ENCODE measurements at places on chromosomes 16 and 17.

DNA sequence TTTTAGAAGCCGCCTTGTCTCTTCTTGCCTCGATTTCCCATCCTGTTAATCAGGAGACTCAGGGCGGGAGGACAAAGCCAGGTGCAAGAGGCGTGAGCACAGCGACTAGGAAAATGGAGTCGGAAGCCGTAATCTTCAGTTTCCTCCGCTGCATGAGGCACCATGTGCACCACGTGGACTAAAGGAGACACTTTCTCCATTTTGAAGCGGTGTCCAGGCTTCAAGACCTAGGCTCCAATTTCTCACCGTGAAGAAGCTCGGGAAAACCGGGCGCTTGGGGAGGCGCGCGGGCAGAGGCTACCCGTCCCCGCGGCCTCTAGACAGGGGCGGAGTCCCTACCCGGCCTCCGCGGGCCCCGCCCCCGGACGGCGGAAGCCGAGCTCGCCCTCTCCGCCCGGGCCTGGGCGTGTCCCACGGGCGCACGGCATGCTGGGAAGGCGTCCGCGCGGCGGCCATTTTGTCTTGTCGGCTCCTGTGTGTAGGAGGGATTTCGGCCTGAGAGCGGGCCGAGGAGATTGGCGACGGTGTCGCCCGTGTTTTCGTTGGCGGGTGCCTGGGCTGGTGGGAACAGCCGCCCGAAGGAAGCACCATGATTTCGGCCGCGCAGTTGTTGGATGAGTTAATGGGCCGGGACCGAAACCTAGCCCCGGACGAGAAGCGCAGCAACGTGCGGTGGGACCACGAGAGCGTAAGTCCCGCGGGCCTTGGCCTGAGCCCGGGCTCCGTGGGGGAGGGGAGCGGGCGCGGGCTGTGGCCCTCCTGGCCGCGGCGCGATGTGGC, at the start of gene LUC7L3:
Gene LUC7L3 (plus strand): TSS at position 460 of the 780 bp plus-strand sequence. CDS start 130 bp downstream, at position 590.
- peak; percentile 92 for DNase-seq

DNA sequence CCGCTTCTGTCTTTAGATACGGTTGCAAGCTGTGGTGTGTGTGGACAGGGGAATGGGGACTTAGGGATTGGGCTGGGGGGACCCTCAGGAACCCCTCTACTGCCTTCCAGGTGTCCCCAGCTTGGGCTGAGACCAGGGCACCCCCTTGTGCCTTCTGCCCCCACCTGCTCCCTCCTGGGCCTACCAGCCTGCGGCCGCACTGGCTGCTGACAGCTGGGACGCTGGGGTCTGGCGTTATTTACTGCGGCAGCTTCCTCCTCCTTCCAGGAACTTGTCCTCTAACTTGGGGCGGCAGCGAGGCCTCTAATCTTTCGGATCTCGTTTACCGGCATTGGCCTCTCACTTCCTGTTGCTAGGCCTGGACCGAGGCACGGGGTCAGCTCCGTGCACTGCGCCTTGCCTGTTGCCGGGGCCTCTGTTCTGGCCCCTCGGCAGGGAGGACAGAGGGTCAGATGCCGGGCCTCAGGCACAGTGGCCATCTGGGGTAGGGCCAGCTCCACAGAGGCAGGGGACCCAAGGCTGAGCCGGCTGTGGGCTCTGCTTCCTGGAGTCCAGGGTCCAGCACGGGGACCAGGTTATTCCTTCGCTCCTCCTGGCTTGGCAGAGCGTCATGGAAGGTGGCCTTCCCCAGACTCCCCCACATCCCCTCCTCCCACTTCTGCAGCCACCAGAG, 31.8 kb downstream of the TMEM235 start:
- DNase-seq: no peak

DNA sequence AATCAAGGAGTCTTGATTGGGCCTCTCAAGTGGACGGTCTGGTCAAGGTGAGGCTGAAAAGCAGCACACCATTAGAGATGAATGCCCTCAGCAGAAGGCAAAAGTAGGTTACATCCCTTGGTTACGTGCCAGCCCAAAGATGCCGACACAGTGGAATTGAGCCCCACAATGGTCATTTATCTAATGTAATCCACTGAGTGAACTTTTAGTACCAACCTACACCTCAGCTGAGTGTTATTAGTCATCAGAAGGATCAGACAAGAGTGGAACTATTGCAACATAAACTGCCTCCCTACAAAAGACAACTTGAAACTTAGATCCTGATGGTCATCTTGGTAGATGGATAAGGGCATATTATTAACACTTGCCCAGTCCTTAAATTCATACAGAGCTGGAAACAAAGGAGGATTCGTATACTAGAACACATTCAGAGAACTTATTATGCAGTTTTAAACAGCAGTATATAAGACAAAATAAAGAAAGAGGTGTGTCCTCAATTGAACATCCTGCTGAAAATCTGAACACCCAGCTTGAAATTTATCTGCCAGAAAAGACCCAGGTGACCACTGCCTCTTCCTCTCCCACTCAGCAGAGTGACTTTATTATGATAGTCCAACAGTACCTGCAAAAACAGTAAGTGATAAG, 2.8 kb downstream of the DCUN1D3 start:
- no peak for DNase-seq

GRCh38 chr17:47993964-47994363, 23.1 kb downstream of the CDK5RAP3 start:
- DNase-seq: no peak

GRCh38 chr17:5131146-5131715, 15.4 kb downstream of the USP6 start:
- no peak for DNase-seq

GRCh38 chr17:6666557-6666956, 15.0 kb downstream of the C17orf100 start:
- DNase-seq: no peak

GRCh38 chr17:72631949-72632684, 460.4 kb downstream of the SLC39A11 start:
- DNase-seq: peak; percentile 76

GRCh38 chr17:44084131-44084538, 13.6 kb downstream of the G6PC3 start:
- no peak for DNase-seq

DNA sequence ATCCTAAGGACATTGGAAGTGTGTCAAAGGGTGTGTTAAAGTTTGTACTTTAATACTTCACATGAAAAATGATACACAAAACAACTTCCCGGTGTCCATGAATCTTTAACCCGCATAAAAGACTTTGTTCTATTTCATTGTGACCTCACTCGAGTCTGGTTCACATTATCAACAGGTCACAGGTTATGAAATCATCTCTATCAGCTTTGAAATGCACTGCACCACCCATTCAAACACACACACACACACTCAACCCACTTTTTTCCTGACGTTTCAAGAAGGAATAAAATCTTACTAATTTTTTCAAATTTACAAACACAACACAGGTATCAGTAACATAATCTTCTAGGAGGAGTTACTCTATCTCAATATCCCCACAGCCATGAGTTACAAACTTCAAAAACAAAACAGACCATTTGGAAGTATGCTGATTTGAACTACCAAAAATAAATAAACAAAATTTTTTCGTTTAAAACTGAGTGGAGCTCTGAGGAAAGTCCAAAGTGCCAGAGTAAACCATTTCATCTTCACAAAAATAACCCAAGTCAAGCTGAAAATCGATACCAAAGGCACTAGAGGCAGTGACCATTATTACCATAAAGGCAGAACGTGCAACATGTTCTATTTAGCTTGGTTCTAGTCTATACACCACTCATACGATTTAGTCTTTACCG, 2.7 kb downstream of the ACOX1 start:
- DNase-seq: no peak

DNA sequence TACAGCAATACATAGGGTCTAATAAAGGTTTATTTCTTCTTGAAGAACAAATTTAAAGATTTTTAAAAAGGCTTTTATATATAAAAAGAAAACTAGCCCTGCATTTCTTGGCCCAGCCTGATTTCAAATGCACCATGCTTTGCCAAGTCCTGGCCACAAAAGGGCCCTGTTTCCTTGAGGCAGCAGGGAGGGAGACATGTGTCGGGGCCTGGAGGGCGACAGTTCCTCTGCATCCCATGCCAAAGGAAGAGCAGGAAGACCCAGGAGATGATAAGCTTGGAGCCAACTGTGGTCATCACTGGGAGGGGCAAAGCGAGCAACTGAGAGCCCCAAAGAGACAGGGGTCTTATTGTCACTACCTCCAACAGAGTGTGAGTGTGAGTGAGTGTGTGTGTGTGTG, 571.5 kb upstream of the PSMD7 start:
- DNase-seq: no peak

GRCh38 chr16:22356930-22357634, 17.3 kb downstream of the CDR2 start:
- no peak for DNase-seq

- DNase-seq: no peak
Observed at GRCh38 chr17:32772453-32773025, 104.4 kb downstream of the MYO1D start.

- DNase-seq: no peak
Observed at GRCh38 chr16:47492428-47493377, 31.6 kb downstream of the PHKB start.

- DNase-seq: no peak
Observed at GRCh38 chr16:51049678-51050376, 101.2 kb downstream of the SALL1 start.

GRCh38 chr17:83189044-83190003, 109.9 kb downstream of the METRNL start:
- DNase-seq: no peak

DNA sequence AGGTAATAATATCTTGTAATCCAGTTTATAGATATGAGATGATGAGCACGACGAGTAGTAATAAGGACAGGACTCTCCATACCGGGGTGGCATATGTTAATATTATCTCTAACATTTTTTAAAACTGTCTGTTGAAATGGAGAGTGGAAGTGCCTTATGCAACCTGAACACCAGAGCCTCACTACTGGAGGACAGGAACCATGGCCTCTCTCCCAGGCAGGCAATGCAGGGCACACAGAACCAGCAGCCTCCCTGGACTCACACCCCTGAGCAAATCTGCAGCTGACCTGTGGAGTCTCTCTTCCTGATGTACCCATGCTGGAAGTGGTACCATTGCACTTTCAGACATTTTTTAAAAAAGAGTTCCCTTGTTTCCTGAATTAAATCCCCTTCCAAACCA, 55.2 kb upstream of the ERN1 start:
- no peak for DNase-seq

GRCh38 chr17:68460146-68460545, 2.9 kb upstream of the WIPI1 start:
- DNase-seq: no peak

DNA sequence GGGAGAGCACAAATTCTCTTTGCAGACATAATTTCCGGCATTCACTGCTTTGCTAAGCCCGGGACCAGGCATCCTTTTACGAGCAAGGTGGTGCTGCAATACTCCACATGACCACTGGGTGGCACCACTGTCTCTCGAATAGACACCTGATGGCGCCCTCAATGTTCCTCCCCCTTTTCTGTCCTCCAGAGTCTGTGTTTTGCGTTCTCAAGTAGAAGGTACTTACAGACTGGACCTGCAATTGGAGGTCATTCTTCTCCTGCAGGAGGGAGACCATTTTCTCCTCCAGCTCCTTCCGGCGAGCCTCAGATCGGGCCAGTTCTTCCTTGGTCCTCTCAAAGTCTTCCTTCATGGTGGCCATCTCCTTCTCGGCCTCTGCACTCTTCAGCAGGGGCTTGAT, 45.2 kb downstream of the MYH13 start:
- peak; percentile 5 for DNase-seq

GRCh38 chr16:80836846-80837245, 32.4 kb upstream of the CDYL2 start:
- DNase-seq: no peak

- no peak for DNase-seq
Observed at GRCh38 chr17:79530361-79531105, 80.3 kb downstream of the RBFOX3 start.

- DNase-seq: no peak
Observed at GRCh38 chr17:76092526-76093413, 10.8 kb downstream of the EXOC7 start.

GRCh38 chr16:87860553-87861299, 8.6 kb downstream of the SLC7A5 start:
- no peak for DNase-seq

DNA sequence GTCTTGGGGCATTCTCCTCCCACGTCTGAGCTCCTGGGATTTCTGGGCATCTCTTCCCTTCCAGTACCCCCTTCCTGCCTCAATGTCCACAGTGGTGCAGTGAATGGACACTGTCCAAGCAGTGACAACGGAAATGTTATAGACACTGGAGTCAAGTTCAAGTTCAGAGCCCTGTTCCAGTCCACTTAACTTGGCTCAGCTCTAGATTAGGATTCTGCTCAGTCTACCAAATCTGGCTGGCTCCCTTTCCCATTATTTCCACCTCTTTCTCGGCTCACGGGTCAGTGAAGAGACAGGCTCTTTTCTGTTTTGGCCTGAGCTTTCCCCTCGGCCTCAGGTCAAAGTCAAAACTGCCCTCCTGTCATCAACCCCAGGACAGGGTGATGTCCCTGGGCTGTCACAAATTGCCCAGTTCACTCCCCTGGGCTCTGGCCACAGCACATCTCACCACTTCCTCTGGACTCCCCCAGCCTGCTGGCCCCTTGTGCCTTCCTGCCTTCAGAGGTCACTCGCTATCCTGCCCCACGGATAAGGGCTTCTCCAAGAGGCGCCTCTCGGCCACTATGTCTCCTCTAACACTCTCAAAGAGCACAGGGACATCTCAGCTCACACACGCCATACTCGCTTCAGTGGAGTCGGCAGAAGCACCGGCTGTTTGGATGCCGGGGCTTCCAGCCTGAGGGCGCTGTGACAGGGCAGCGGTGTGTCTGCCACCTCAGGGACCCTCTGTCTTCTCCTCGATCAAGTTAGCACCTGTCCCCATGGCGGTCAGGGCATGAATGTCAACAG, 17.7 kb upstream of the MRPL38 start:
- DNase-seq: no peak

DNA sequence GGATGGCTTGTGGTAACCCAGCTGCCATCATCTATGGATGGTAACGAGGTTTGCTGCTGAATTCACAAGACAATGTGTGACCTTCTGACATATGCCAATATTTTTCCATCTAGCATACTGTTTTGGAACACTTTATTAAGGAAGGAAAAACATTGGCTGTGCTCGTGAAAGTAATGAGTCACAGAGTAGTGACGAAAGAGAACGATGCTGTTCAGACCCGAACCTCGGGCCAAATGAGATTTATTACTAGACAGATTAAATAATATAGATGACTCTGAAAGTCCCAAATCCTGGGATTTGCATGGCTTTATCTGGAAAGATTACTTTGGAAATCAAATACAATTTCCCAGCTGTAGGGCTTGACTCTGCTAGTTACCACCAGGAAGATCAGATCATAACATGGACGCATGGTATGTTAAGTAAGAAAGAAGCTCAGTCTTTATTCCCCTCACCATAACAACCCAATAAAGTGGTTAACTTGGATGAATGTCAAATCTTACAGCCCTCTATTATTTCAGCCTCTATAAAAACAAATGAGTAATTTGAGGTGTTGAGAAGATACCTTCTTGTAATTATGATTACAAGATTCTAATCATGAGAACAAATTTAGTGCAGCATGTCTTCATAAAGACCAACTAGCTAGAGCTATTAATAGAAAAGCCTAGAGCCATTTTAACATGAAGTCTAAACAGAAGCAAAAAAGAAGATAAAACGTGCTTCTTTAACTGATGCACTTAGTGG, 32.6 kb downstream of the ERN1 start:
- DNase-seq: no peak
